ENCODE measurements at places on chromosomes 5 and 9.

DNA sequence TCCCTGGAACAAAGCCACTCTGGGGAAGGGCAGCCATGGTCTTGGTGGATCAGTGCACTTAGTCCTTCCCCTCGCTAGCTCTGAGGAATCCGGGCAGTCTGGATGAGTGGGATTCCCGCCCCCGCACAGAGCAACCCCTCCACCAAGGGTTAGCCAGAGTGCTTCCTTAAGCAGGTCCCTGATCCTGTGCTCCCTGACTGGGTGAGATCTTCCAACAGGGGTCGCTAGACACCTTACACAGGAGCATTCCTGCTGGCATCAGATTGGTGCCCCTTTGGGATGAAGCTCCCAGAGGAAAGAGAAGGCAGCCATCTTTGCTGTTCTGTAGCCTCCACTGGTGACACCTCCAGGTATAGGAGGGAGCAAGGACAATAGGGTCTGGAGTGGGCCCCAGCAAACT, 228.8 kb downstream of the AP3B1 start:
- DNase-seq, result no peak

DNA sequence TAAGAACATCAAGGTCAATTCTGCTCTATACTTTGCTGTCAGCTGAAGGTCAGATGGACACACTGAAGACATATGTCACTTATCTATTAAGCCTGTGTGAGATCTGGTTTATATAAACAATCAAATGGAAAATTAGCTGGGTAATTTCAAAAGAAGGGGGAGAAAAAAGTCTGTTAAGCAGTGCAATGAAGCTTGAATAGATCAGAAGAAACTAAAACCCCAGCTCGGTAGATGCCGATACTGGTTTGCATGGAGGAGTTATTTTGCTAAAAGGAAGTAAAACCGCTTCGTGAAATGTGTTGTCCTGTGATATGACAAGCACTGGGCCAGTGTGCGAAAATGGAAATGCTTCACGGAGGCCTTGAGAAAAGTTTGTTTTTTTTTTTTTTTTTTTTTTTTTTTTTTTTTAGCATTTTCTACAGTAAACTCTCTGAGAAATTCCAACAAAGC, 148.8 kb downstream of the MEF2C start:
- no peak for DNase-seq

DNA sequence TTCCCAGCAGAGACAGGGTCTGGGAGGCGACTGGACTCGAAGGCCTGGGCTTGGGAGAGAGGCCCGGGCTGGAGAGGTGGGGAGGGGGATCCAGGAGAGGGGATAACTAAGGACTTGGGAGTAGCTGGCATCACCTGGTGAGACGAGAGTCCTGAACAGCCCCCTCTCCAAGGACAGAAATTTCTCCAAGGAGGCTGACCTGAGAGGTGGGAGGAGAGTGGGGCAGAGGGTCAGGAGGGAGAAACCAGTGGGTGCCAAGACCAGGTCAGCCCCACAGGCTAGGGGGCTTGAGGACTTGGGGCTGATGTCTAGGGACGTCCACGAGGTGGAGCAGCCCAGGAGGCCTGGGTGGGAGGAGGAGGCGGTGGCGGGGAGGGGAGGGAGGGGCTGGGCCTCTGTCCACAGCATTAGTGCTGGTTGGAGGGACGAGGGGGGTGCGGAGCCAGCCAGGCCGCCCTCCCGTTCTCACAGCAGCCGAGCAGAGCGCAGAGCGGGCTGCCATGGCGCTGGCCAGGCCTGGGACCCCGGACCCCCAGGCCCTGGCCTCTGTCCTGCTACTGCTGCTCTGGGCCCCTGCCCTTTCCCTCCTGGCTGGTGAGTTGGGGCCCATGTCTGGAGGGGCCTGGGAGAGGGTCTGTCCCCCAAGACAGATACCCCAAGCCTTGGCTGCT, at the start of gene CRB2:
Gene CRB2 (plus strand): TSS at position 437 of the 671 bp plus-strand sequence. CDS start 64 bp downstream, at position 501.
- DNase-seq, result no peak

GRCh38 chr9:75358846-75359245, 270.5 kb downstream of the OSTF1 start:
- no peak for DNase-seq

DNA sequence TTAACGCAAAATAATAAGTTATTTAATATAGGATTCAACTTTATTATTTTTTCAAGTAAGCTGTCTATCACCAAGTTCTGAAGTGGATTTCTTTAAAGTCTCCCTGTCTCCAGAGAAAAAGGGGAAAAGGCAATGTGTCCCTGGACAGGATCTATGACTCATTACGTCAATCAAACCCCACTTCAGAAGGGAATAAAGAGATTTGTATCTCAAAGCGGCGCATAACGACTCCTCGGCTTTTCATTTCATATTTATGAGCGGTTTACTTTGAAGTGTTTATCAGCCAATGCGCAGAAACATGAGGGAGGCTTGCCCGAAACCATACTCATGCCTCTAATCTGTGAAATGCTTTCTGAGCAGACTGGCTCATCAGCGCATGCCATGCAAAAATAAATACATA, 938.6 kb upstream of the WWC1 start:
- DNase-seq, result no peak

DNA sequence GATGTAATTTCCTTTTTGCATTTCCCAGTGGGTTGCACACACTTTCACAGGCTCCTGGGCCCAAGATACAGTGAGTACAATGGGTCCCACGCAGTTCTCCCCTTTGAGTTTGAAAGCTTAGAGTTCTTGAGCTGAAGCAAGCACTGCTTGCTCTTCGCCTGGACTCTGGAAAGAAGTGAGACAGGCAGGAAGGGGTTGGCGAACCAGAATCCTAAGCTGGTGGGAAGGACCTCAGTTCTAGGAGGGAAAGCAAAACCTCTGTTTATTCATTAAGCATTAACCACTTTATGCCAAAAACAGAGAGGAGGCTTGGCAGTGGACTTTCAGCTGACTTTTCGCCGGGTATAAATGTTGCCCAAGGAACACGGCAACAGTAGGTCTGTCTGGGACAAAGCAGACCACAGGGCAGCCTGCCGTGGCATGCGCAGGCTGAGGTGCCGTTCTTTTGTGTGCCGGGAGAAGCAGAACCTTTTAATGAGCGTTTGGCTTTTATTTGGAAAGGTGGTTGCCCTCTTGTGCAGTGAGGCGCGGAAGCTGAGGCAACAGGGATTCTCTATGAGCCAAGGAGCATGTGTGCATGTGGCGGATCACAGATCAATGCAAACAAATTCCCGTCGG, 239.9 kb upstream of the PANK3 start:
- no peak for DNase-seq

DNA sequence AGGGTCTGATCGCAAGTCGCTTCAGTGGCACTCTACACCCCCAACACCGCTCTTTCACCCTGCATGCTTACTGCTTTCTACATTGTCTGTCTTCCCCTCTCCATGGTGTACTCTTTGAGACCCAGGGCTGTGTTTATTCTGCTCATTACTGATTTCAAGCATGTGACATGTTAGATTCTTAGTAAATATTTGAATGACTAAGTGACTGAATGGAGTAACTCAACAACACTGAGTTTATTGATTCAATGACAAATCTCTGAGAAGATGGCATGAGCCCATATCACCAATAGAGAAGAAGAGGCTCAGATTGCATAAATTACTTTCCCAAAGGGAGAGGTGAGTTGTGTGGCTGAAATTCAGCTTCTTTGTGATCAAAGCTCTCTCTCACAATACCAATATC, 89.7 kb upstream of the OSMR start:
- no peak for DNase-seq

DNA sequence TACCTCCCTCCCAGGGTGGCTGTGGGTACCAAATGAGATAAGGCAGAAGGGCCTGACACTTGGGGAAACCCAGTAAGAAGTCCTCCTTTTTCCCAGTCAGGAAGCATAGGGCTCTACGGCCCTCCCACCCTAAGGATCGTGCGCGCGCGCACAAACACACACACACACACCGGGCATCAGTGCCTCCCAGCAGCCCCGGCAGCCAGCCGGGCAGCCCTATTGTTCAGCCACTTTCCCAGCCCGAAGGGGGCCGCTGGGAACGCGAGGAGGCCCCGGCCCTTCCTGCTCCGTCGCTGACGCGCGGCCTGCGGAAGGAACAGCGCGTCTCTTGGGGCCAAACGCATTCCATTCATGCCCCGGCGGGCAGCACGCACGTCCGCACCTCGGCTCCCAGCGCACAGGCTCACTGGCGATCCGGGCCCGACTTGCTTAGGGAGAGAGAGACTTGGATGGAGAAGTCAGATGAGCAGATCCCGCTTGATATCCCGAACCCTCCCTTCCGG, 22.6 kb downstream of the DUSP1 start:
- DNase-seq, result no peak

DNA sequence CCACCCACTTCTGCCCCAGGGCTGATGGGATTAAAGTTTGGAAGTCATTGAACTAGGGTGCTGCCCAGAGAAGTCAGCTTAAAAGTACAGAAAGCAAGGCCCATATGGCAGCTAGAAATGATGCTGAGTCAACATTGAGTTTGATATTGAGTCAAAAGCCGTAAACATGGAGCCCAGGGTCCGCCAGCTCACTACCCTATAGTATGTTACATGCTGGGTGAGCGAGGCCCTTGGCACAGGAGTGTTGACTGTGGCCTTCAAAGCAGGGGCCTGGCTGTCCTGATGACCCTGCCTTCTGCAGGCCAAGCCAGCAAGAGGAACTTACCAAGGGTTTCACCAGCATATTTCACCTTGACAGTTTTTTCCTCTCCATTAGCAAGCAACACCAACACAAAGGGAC, 222.5 kb downstream of the GRIA1 start:
- no peak for DNase-seq

DNA sequence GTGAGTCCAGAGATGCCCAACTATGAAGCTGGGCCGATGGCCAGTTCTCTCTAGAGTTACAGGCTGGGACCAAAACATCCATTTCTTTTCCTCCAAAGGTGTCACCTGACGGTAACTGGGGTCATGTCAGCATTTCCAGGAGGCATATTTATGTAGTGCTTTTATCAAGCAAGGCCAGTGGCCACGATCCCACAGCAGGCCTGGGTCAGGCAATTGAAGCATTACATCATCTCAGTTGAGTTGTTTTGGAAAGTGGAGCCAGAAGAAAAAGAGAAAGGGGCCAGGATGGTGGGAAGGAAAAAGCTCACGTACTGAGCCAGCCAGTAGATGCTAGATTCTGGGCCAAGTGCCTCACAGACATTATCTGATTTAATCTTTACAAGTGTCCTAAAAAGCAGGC, 73.9 kb upstream of the BRINP1 start:
- DNase-seq, result no peak

DNA sequence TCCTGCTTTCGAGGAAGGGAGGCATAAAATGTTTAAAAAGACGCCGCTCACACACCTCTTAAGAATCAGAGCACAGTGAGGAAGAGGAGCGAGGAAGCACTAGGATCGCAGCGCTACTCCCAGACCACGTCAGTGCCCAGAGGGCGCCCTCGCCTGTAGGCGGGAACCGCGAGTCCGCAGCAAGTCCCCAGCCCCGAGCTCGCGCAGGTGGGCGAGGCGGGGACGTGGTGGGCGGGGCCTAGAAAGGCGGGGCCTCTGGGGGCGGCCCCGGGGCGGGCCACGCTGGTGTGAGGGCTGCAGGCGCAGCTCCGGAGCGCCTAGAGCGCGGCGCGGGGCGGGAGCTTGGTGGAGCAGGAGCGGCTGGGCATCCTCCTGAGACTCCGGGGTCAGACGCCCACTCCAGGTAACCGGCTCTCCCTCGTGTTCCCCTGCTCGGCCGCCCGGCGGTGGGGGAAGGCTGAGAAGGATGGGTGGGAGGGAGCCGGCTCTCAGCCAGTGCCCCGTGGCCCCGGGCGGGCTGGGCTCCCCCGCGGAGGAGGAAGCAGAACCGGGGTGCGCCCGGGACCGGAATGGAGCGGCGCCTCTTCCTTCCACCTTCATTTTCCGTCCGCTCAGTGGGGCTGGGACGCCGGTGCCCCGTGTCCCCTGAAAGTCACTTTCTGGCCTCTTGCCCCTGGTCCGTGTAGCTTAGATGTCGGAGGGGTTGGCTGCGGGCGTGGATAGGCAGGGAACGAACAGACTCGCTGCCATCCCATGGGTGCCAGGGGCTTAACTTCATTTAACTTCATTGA, at the start of gene GCNT1:
Gene GCNT1 (plus strand): TSS at position 280 of the 791 bp plus-strand sequence. CDS start 43,200 bp downstream, outside the sequence.
- DNase-seq, result peak; percentile 81

DNA sequence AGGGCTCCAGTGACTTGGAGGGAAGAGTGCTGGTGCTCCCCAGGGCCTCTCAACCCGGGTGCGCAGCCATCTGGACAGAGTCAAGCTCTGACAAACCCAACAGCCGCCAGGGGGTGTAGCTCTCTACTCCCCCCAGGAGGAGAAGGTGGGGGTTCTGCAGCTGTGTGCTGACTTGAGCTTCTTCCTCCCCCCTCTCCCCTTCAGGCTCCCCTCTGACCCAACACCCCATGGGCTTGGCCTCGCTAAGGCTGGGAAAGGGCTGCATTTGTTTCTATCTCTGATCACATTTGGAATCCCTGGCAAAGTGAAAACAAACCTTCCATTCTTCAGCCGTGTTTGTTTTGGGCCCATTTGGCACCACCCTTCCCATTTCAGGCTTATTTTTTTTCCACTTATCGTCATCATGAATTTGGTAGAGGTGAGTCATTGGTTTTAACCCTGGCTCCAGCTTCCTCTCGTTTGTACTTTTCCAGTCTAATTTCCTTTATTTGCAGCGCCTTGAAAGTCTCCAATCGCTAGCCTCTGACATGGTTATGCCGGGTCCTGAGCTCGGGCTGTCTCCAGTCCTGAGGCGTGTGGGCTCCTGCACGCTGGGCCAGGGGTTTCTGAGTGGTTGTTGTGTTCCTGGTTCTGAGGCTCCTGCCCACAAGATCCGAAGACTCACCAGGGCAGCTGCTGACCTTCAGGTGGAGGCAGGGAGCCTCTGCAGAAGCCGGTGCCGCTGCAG, 36.1 kb downstream of the DAP start:
- no peak for DNase-seq

DNA sequence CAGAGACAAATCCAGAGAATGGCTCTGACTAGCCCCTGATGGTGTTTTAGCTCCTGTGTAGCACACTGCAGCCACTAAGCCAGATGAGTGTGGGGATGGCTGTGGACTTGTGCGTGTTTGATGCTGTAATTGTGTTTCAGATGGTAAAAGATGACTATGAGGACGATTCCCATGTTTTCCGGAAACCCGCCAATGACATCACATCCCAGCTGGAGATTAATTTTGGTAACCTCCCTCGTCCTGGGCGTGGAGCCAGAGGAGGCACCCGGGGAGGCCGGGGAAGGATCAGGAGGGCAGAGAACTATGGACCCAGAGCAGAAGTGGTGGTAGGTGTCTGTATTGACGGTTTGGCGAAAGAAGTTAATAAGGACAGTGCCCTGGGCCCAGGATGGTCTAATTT, 38.0 kb downstream of the HABP4 start:
- DNase-seq, result no peak

GRCh38 chr5:118611332-118611945, 376.9 kb downstream of the DTWD2 start:
- DNase-seq, result no peak

DNA sequence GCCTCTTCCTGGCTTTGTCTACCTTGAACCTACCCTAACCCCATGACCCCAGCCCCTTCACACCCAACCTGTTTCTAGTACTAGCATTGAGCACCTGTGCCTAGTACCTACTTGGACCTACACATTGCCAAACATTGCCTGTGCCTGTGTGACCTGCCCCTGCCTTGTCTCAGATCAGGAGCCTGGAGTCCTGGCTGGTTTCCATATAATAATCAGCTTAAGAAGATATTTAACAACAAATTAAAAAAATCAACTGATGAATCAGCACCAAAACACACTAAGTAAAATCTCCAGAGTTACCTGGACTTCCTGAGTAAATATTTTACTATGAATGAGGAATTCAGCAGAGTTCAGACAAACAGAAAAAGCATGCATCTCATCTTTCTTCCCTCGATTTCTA, 17.7 kb downstream of the LPAR1 start:
- no peak for DNase-seq

- DNase-seq, result no peak
These were observed 346.5 kb downstream of the SPOCK1 start for GRCh38 chr5:137152616-137153015.

GRCh38 chr5:149646564-149646963, 65.3 kb downstream of the ARHGEF37 start:
- peak; percentile 18 for DNase-seq

- DNase-seq, result no peak
These were observed 865.4 kb downstream of the TLE4 start for GRCh38 chr9:80437091-80437640.

Data from effector CD8-positive, alpha-beta T cell (primary cell).